Osteocyte (in vitro differentiated cells): ENCODE measurements at places on chromosomes 2 and 18. TPM values are rescaled to one million over a fixed set of nuclear protein-coding genes. Genes with fewer than 3 reads are reported as not detected.

The QPCT gene
- total RNA-seq = not detected in 2 replicates

DNA sequence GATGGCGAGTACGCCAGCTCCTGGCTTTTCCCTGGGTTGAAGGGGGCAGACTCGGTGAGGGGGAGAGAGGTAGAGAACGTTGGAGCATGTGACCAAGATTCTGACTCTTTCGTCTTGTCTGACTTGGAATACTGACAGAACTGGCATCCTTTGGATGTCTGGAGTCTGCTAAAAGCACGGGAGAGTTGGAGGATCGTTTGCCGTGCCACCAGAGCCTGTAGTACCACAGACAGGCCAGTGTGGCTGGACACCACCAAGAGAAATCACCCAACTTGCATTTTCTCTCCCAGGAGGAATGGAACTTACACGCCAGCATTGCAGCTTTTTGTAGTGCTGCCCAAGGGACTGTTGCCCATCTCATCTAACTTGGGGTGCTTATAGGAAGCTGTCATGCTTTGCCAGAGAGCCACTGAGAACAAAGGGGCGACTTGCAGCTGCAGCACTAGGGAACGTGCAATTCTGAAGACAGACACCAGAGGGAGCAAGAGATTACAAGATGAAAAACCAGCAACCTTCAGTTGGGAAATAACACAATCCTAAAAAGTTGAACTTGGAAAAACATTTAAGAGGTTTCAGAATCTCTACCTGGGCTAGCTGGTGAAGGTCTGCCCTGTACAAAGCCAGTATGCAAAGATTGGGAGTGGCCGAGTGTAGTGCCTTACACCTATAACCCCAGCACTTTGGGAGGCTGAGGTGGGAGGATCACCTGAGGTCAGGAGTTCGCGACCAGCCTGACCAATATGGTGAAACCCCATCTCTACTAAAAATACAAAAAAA, 24.1 kb downstream of the PSMG2 start:
- H3K27me3 ChIP-seq = no peaks in the 10 kb centered on the region
- H3K27ac ChIP-seq = no peak overlapping the region
- DNase-seq = peak; percentile 88

DNA sequence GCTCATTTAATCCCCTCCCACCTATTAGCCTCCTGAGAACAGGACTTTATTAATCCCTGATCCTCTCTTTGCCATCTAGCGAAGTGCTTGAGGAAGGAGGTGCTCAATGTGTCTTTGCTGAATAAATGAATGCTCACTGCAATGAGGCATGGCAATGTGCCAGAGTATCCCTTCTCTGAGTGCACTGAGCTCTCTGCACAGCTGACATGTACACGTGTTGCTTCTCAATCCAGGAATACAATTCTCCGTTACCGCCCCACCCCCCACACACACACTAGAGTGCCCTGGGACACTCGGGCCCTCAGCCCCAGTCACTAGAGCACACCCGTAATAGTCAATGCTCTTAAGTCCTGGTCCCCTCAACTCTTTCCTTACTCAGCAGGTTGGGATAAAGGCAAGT, 41.4 kb downstream of the FAM178B start:
- no peaks in the 10 kb centered on the region for H3K4me1 ChIP-seq
- no peak for DNase-seq
- no peak overlapping the region for H3K27ac ChIP-seq
- H3K4me3 ChIP-seq = no peak overlapping the region

GRCh38 chr2:160440888-160441287, 52.7 kb downstream of the RBMS1 start:
- no peaks in the 10 kb centered on the region for H3K27me3 ChIP-seq
- no peak for DNase-seq
- no peak overlapping the region for H3K27ac ChIP-seq
- H3K36me3 ChIP-seq = peaks cover 23% of the 10 kb centered on the region

DNA sequence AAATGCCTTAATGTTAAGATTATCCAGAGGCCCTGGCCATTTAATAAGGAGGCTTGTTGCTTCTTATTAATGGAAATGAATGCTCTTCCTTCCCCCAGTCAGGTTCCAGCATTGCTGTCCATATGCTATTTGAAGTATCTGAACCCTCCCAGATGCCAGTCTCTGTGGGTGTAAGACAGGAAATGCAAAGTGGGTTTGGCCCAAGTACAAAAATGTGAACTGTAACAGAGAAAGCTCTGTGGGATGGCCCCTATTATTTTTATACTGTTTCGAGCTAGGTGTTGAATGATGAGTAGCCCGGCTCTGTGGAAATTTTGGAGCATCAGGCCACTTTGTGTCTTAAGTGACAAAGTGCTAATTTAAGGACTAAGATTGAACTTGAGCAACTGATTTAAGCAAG, 141.0 kb downstream of the UXS1 start:
- peak overlapping the region; percentile 21 for H3K4me3 ChIP-seq
- H3K27me3 ChIP-seq = peaks cover 20% of the 10 kb centered on the region
- no peak for DNase-seq
- peaks cover 39% of the 10 kb centered on the region for H3K4me1 ChIP-seq
- no peak overlapping the region for H3K27ac ChIP-seq
- peaks cover 2% of the 10 kb centered on the region for H3K36me3 ChIP-seq

DNA sequence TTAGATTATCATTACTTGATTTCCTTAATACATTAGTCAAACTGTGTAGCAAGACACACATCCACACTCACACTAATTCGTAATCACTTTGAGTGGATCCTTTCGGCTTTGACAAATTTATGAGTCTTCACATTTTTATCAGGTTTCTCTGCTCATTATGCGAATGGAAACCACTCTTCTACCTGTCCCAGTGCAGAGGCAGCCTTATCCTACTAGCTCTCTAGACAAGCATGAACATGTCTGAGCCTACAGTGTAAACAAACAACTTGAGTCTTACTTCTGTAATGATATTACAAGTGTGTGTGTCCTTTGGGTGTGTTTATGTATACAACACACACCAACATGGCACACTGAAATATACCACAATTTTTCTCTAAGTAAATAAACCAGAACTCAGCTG, 361.9 kb upstream of the CHST9 start:
- H3K4me3 ChIP-seq = no peak overlapping the region
- H3K27me3 ChIP-seq = peaks cover 8% of the 10 kb centered on the region
- H3K4me1 ChIP-seq = no peaks in the 10 kb centered on the region

DNA sequence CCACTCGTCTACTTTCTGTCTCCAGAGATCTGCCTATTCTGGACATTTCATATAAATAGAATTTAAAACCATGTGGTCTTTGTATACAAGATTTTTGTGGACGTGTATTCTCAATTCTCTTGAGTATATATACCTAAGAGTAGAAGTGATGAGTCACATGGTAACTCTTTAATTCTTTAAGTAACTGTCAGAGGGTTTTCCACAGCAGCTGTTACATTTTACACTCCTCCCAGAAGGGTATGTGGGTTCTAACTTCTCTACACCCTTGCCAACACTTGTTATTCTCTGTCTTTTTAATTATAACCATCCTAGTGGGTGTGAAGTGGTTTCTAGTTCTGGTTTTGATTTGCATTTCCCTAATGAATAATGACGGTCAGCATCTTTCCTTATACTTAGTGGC, 70.9 kb downstream of the MAP3K20 start:
- H3K4me1 ChIP-seq = peaks cover 31% of the 10 kb centered on the region
- H3K27ac ChIP-seq = no peak overlapping the region
- H3K27me3 ChIP-seq = no peaks in the 10 kb centered on the region
- no peak for DNase-seq
- peaks cover 16% of the 10 kb centered on the region for H3K36me3 ChIP-seq

The B3GNT2 gene
- total RNA-seq = 7.9 and 8.9 TPM in 2 replicates

GRCh38 chr18:70411876-70412435, 123.1 kb downstream of the SOCS6 start:
- no peaks in the 10 kb centered on the region for H3K36me3 ChIP-seq
- H3K4me1 ChIP-seq = no peaks in the 10 kb centered on the region
- H3K27me3 ChIP-seq = no peaks in the 10 kb centered on the region
- H3K27ac ChIP-seq = no peak overlapping the region
- DNase-seq = no peak

DNA sequence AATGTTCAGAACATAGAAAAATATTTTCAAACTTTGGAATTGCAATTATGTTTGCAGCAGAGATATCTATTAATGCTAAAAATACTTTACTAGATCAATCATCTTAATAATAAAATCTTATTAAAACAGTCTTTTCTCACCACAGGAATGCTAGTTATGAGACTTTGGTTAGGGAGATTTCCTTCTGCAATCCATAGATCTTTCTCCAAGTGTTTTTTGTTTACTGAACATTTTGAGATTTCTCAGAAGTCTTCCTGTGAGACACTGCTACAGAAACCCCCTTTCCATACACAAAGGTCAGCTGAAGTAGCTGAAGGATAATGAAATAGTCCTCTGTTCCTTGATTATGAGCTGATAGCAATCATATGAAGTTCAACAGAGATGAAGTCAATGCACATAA, 59.4 kb upstream of the RAPH1 start:
- no peak overlapping the region for H3K27ac ChIP-seq
- no peak for DNase-seq
- H3K36me3 ChIP-seq = no peaks in the 10 kb centered on the region

The SLC4A5 gene
- 1.6 and 2.3 TPM in 2 replicates for total RNA-seq

DNA sequence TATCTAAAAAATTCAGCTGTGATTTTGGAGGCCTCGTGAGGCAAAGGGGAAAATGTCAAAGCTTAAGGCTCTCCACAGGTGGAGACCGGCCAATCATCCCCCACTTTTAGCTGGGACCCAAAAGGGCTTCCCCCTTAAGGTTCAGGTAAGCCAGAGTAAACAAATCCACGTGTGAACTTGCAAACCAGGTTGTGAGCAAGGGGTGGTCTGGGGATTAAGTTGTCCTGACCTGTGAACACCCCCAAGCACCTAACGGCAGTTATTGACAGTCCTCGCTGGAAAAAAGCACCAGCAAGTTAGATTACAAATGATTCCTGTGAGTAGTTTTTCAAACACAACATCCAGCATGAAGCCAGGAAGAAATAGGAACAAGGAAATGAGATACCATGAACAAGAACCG, 42.9 kb downstream of the MYO7B start:
- H3K27ac ChIP-seq = no peak overlapping the region
- H3K4me3 ChIP-seq = no peak overlapping the region
- H3K27me3 ChIP-seq = peaks cover 3% of the 10 kb centered on the region
- DNase-seq = peak; percentile 64
